NCI-H1092 treated with DMSO at 0.1 percent for 48 hours (cell line): ENCODE measurements at places on chromosomes 2 and 18.

GRCh38 chr18:67217551-67218166 is 298.9 kb downstream of the DSEL start:
- DNase-seq = peak; percentile 57

DNA sequence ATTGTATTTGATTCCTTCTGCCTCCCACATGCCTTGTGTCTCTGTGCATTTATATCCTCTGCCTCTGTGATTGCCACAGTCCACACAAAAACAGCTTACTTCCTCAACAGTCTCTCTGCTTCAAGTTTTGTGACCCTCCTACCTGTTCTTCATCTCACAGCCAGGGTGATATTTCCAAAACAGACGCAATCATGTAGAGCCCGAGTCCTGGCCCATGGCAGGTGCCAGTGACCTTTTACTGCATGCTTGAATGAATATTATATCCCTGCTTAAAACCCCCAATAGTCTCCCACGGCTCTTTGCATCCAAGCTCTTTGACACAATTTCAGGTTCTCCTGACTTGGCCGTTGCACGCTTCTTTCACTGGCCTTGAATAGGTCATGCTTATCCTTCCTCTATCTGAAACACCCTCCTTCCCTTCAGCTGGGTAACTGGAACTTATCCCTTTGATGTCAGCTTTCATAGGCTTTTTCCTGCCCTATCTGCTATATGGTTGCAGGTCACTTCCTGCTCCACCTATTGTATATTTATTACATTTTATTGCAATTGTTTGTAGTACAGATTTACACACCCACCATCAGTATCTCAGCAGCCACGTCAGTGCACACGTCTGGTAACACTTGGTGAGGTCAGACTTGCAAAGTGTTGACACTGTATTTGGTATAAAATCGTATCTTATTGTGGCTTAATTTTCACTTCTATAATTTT is 29.7 kb upstream of the IL1B start:
- DNase-seq = no peak

DNA sequence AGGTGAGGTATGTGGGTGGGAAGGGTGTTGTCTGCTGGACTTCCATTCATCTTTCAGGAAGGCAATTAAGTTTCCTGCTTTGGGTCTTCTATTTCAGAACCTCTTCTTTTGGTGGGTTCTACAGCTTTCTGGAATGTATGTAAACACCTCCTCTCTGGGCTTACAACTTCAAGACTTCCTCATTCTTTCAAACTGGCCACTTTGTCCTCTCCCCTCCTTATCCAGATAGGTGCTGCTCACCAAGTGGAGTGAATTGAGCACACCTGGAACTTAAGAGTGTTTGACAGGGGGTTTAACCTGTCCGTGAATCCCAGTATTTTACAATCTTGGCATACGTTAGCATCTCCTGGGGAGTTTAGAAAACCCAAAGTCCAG is 5.2 kb upstream of the MRPL33 start:
- no peak for DNase-seq

- no peak for DNase-seq
Measured at GRCh38 chr2:32095671-32096070, 32.3 kb downstream of the SPAST start.
